CD4-positive, alpha-beta T cell treated with Interleukin-6 at 100 ng/mL for 8 hours (primary cell): ENCODE measurements at places on chromosomes 12 and 14.

DNA sequence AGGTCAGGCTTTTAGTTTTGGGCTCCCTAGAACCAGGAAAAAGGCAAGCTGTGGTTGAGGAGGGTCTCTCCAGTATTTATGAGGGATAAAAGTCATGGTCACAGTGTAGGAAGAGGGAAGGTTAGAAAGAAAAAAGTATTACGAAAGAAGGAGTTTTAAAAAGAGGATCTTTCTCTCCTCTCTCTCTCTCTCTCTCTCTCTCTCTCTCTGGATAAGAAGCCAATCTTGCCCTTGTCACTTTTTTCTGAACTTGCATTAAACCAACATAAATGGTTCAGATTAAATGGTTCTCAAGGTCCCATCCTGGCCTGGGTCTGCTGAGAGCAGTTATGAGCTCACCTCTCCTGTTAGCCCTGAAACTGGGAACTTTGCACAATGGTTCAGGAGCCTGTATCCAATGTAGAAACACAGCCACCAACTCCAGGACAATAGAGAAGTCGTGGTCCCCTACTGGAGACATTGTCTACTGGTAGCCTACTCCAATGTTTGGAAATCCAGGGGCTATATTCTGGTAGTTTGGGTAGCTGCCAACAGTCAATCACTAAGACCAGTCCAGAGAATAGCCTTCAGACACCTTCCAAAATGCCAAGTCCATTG, 131.9 kb downstream of the DAD1 start:
- no peak for DNase-seq

DNA sequence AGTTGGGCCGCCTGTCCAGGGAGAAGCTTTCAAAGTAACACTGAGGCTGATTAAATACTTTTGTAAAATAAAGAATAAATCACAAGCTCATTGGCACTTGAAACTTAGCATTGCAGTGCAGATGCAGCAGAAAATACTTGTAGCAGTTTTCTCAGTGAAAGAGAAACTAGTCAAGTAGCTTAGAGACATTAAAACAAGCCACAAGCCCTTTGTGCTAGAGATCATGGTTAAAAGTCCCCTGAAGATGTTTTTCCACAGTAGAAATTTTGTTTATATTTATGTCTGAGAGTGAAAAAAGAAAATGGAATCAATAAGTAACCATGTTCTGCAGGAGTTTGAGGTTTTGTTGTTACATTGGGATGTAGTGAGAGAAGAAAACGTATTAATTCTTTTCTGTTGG, 5.9 kb downstream of the PSEN1 start:
- no peak for DNase-seq

GRCh38 chr14:44215660-44216059, 291.4 kb downstream of the FSCB start:
- DNase-seq = no peak

DNA sequence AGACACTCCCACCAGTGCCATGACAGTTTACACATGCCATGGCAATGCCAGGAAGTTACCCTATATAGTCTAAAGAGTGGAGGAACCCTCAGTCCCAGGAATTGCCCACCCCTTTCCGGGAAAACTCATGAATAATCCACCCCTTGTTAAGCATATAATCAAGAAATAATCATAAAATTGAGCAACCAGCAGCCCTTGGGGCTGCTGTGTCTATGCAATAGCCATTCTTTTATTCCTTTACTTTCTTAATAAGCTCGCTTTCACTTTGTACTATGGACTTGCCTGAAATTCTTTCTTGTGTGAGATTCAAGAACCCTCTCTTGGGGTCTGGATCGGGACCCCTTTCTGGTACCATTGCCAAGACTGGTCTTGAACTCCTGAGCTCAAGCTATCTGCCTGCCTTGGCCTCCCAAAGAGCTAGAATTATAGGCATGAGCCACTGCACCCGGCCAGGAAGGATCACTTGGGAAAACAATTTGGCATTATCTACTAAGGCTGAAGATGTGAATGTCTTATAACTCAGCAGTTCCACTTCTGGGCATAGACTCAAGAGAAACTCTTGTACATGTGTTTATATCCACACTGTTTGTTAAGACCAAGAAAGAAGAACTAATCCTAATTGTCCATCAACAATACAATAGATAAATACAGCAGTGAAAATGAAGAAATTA, 35.9 kb upstream of the CEP83 start:
- DNase-seq = no peak

DNA sequence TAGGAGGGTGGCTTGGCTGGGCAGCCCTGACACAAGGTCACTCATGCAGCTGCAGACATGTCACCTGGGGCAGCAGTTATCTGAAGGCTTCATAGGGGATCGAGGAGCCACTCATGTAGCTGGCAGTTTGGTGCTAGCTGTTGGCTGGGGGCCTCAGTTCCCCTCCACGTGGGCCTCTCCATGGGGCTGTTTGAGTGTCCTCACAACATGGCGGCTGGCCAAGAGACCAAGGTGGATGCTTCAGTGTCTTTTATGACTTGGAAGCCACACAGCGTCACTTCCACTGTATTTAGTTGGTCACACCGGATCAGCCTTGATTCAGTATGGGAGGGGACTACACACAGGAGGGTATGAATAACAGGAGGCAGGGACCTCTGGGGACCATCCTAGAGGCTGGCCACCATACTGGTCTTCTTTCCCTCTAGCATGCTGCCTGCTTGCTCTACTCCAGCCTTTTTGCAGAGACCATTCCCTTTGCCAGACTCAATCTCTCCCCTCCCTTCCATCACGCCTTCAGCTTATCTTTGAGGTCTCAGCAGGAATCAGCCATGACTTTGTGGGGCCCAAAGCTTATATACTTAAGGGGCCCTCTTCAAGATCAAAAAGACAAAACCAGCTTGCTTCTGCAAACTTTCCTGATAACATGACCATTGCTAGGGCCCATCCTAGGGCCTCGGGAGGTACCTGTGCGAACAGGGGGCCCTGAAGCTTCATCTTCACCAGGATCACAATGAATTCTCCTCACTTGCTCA, 53.4 kb downstream of the RPH3A start:
- DNase-seq = no peak

DNA sequence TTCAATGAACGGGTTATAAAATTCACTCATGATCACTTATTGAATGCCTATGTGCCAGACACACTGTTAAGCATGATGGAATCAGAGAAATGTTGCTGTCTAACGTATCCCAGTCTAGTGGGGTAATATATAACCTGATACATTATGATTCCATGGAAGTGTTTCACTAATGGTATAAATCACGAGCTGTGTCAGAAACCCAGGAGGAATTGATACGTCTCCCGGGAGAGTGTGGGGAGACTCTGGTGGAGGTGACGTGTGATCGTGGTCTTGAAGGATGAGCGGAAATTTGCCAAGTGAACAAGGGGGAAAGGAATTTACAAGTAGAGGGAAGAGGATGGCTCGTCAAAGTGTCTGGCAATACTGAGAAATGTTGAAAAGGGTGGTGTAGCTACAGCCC, 26.5 kb downstream of the MANSC1 start:
- DNase-seq = no peak

DNA sequence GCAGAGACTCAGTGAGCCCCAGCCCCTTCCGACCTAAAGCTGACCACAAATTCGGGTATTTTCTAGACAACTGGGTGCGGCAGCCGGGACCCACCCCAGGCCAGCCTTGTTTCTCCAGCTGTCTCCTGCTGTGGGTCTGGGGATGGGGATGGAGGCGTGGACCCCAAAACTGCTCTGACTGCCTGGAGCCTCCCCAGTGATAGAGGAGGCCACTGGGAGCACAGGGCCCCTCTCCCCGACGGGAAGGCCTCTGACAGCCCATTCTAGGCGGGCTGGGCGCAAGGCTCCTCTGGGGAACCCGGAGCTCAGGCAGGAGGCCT, 38.2 kb upstream of the TDRD9 start:
- no peak for DNase-seq

- no peak for DNase-seq
Observed at GRCh38 chr12:52019113-52019770, 12.5 kb downstream of the TAMALIN start.

- no peak for DNase-seq
Observed at GRCh38 chr14:92105893-92106142, 564 bp downstream of the ATXN3 start.

DNA sequence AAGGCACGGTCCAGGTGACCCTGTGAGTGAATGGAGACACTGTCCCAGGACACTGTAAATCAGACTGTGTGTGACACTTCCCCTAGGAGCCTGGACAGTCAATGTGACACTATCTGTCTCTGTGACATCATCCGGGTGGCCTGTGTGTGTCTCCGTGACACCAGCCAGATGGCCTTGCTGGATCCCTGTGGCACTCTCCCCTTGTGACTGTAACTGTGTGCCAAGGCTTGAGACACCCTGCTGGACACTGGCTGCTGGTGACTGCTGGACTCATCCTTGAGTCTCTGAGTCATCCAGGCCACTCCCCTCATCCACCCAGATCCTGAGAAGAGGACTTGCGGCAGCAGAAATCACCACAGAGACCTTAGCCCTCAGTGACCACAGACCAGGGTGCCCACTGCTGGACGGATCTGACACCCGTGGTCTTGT, 51.6 kb downstream of the MVK start:
- DNase-seq = no peak

- no peak for DNase-seq
Observed at GRCh38 chr12:123102366-123102765, 48.5 kb downstream of the PITPNM2 start.

- no peak for DNase-seq
Observed at GRCh38 chr12:24721191-24721590, 227.7 kb downstream of the BCAT1 start.

- DNase-seq = no peak
Observed at GRCh38 chr12:70852416-70853150, 68.0 kb downstream of the PTPRR start.

GRCh38 chr12:109387425-109388166, 39.9 kb downstream of the MYO1H start:
- no peak for DNase-seq

DNA sequence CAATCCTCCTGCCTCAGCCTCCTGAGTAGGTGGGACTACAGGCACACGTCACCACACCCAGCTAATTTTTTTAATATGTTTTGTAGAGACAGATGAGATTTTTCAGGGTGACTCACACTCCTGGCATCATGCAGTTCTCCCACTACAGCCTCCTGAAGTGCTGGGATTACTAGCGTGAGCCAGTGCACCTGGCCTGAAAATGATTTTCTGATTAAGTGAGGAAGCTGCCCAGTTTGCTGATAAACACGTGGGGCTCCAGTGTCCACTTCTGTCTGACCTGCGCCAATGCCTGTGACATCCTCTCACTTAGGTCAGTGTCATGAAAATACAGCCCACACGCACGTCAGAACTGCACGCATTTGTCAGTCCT, 37.0 kb upstream of the SFSWAP start:
- no peak for DNase-seq

- DNase-seq = no peak
Observed at GRCh38 chr14:37591941-37592481, 3.0 kb downstream of the FOXA1 start.

GRCh38 chr14:75610834-75611233, 32.4 kb downstream of the FLVCR2 start:
- DNase-seq = no peak

DNA sequence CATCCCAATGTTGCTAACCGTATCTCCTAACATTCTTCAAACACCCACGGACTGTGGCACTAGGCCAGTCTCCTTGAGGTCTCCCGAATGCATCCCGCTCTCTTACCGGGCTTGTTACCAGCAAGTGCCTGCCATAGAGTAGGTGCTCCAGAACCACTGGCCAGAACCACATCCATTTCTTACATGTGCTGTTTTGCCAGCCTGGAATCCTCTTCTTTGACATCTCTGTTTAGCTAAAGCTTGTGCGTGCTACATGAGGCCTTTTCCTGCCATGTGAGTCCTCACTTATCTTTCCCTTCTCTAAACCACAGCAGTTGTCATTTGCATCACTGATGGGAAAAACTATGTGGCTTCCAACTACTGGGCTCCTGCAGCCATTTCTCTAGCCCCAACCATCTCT, 397.4 kb downstream of the PCNX1 start:
- no peak for DNase-seq

DNA sequence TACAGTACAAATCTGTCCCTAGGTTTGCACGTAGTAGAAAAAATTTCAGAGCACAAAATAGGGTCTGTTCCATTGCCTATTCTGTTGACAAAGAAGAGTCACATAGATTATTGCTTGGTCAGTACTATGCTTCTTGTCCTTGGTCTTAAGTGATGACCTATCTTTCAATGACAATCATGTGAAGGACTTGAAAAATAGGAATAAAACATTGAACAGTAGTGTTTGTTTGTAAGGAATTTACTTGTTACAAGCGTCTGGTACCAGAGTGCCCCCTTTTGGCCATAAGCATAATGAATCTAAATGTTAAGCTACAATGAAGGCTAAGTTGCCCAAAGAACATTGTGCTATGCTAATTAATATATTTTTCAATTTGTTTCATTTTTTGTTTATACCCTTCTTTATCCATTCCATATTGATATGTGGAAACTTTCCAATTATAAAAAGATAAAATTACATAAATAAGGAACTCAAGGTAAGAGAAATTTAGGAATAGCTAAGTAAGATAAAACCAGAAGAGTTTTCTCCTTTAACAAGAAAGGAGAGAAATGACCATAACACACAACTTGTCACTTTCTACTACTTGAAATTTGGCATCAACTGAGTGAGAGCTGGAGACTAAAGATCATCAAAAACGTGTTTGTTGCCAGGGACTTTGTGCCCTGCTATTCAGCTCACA, 204.7 kb downstream of the EPS8 start:
- DNase-seq = peak; percentile 59

GRCh38 chr14:59096303-59096702, 92.2 kb upstream of the DAAM1 start:
- no peak for DNase-seq

DNA sequence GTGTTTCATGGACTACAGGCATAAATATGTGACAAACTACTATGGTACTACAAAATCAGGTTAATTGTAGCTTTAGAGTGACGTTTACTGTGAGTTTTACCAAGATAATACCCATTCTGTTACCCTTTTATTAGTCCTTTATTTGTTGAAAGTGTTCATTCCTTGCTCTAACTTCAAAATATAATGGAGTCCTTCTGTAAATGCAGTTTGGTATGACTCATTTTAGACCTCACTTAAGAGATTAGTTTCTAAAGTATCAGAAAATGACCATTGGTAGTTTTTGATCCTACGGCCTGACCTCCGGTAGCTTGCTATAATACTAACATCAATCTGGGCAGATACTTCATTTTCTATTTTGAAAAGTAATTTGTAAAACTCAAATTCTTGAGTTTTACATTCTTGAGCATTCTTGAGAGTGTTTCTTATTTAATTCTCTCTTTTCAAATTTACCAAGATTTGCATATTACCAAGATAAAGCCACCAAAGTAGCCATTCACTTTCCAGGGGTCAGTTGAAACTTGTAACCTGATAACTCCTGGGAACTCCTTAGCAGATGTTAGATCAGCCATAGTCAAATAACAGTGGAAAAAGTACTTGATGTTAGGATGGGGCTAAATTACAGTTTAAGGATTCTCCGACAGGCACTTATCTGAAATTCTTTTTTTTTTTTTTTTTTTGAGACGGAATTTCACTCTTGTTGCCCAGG, 4.2 kb downstream of the HSPA2 start:
- no peak for DNase-seq

- DNase-seq = no peak
Observed at GRCh38 chr14:47257013-47257412, 418.4 kb downstream of the MDGA2 start.
